ENCODE measurements at places on chromosomes 2 and 18.

- DNase-seq, result peak; percentile 17
These were observed 13.0 kb downstream of the L3MBTL4 start for GRCh38 chr18:6401687-6402086.

- DNase-seq, result no peak
These were observed 546.2 kb upstream of the SETBP1 start for GRCh38 chr18:44134447-44134846.

DNA sequence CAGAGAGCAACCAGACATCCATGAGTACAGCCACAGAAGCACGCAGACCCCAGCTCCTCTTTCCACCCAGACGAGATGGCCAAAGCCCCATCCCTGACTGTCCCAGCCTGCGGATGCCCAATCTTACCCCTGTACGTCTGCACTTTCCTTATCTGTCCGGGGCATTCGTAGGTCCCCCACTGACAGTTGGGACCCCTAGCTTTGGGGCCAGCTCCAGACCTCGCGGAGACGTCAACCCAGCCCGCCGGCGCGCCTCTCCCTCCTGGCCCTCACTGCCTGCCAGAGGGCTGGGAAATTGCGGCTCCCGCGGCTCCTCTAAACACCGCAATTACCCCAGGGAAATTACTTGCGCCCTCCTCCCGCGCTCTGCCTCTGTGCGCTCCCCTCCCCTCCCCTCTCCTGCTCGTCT, 2.3 kb downstream of the ECEL1 start:
- no peak for DNase-seq

DNA sequence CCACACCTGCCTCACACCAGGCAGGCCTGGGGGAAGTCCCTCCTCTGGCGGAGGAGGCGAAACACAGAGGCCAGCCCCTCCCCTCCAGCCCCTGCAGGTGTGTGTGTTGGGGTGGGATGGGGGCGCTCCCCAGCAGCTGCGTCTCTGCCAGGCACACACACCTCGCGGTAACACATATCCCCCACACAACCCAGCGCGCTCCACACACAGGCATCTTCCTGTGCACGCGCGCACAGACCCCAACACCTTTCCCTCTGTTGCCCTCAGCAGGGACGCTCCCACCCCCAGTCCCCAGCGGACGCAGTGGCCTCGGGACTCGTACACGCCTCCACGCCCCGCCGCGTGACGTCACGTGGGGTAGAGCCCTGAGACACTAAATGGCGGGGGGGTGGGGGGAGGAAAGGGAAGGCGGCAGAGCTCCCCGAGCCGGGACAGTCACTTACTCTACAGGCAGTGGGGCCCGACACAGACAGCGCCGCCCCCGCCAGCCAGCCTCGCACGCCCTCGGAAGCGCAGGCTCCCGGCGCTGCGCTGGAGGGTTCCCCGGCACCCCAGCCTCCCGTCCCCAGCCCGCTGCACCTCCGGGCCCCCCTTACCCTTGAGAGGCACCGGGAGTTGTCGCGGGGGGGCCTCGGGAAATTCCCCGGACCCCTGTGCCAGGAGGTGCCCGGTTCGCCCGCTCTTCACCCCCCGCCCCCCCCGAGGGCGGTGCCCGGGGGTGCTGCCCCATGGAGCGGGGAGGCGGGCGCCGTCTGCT, at the start of gene WNT10A:
WNT10A (plus strand) TSS at position 751 of the 757 bp plus-strand sequence. CDS start 144 bp downstream, outside the sequence.
- no peak for DNase-seq

All from hematopoietic multipotent progenitor cell treated with erythropoietin and hydrocortisone succinate and interleukin-3 and kit ligand, for 4 days (in vitro differentiated cells).